A549 (cell line): ENCODE measurements at places on chromosomes 3 and 15. TPM values are rescaled to one million over a fixed set of nuclear protein-coding genes. Genes with fewer than 3 reads are reported as not detected.

SPTSSB gene
- 0.06 to 0.07 TPM in 2 of 3 replicates, not detected in the other for polyA plus RNA-seq

CHRFAM7A gene
- polyA plus RNA-seq, result 4.1 to 6.6 TPM (median 5.1 TPM) in 3 replicates

FES gene
- 0.39 to 0.50 TPM (median 0.45 TPM) in 3 replicates for polyA plus RNA-seq

KCNMB2 gene
- not detected in 3 replicates for polyA plus RNA-seq

TEX55 gene
- polyA plus RNA-seq, result not detected in 3 replicates

CASR gene
- polyA plus RNA-seq, result not detected in 3 replicates

PROS1 gene
- 9.6 to 13.8 TPM (median 11.7 TPM) in 3 replicates for polyA plus RNA-seq

CSPG4 gene
- polyA plus RNA-seq, result 0.01 to 0.06 TPM (median 0.04 TPM) in 3 replicates

PAQR9 gene
- 2.8 to 3.1 TPM (median 3.0 TPM) in 3 replicates for polyA plus RNA-seq

PDIA5 gene
- 15.2 to 20.8 TPM (median 17.5 TPM) in 3 replicates for polyA plus RNA-seq

DNA sequence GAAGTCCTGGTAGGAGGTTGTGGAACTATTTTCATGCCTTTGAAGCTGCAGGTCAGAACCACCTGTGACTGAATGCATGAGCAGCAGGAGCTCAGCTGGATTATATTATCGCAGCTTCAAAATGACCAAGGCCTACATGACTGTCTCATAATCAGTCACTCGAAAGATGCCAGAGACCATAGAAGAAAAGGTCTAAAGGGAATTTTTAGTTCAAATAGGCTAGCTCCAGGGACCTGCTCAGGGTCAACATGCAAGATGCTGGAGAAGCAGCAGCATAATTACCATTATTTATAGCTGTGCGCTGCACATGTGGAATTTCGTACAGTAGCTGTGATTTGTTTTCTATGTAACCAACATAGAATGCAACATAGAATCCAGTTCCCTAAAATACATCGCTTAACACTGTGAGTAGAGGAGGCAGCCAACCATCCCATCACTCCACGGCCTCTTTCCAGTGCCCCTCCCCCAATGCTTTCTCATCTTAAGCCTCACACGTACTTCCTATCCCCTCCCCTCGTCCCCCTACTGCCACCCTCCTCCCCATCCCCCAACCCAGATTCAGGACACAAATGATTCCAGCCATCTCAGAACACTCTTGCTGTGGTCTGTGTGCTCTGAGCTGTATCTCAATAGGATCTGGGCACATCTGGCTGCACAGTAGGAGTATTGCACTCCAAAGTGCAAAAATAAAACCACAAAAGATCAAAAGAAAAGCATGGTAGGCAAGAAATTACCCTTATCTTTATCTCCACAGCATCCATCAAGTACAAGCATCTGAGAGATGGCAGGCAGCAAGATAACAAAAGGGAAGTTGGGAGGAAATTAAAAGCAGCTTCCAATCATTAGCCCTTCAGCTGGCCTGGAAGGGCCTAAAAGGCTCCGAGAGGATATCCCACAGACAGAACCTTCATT, 352.8 kb upstream of the SEMA6D start:
- no peak for DNase-seq

DNA sequence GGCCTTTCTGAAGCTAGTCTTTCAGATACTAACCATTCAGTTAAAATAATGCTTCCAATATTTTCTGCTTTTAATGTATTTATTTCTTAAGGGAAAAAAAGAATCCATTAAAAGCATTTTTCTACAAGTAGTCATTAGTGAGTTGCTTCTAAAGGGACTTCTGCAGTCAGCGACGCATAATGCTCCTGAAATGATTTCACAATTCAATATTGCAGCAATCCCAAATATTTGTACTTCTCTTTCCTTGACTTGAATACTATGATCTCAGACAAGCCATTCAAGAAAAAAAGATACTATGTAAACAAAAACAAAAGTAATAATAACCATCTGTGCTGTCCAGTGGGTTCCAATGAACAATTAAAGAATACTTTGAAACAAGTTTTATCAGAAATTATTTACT, 681.0 kb downstream of the DIPK2A start:
- no peak for DNase-seq

- DNase-seq, result peak; percentile 5
These were observed 89.4 kb downstream of the CD47 start for GRCh38 chr3:108001457-108001856.

DNA sequence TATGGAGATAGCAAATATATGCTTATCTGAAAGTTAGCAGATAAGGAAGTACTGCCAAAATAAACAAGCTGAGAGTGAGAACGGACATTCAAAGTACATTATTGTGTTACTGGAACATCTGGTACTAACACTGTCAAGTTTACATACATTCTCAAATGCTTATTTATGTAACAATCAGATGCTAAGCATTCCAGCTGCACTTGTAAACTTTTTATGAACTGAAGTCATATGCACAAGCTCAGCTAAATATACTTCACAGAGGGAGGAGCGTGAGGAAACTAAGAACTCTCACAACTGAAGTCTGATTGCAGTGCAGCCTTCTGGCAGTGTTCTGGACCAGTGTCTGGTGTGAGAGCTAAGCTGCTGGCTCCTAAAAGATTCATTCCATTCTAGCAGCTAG, 223.7 kb upstream of the NANOGP8 start:
- DNase-seq, result no peak

DNA sequence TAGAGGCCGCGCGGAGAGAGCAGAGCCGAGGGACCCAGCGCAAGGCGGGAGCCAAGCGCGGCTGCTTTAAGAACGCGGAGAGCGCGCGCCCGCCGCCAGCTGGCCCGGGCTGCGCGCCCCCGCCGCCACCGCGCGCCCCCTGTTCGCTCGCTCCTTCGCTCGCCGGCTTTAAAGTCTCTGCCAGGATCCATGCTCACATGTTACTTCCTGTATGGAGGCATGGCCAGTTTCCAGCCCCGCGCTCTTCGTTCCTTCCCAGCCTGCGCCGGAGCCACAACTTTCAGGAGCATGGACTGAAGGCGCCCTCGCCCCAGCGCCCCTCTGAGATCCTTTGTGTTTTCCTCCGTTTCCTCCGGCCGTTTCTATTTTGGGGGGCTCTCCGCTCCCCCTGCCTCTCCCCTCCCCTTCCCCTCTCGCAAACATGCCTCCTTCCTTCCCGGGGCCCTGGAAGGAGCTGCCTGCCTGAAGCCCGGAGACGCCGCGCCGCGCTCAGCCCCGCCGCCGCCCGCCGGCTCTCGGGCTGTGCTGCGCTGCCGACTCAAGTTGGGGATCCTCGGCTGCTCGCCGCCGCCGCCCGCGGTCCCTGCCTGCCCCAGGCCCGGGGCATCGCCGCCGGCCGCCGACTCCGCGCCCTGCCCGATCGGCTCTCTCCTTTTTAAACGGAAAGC, at the start of gene PTPRG:
Gene PTPRG (plus strand): TSS at position 198 of the 668 bp plus-strand sequence. CDS start 717 bp downstream, outside the sequence.
- peak; percentile 68 for DNase-seq

GRCh38 chr3:159875116-159875515, 113.5 kb upstream of the IL12A start:
- no peak for DNase-seq
